Sciatic nerve (tissue), 2 donors: ENCODE measurements at places on chromosomes 16 and 17.

DNA sequence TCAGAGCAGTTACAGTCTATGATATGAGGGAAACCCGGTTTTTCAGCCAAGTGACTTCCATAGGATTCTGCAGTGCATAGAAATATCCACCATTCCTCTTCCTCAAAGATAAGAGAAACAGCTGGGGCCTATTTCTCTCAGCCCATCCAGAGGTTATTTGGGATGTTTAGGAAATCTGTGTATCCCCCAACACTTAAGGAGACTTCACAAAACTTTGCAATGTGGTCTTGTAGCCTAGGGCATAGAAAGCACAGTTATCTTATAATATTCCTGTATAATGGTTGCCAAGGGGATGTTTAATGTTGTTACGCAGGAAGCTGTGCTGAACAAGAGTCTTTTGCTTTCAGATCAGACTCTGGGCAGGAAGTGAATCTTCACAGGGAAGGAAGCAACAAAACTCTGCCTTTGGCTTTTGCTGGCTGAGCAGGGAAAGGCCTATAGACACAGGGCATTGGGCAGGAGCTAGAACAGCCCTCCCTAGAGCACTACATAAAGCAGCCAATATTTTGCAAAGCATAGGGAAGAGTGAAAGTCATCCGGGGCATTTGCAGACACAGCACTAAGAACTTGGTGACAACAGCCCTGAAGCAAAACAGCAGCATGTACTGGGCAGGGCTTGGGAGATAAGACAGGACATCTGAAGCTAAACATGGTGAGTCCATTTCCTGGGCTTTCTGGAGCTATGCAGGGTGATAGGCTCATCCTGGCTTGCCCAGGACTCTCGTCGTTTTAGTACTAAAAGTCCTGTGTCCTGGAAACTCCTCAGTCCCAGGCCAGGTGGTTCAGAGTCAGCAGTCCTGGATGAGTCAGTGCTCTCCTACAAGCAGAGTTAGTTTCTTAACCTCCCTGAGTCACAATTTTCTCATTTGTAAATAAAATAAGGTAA is 18.7 kb upstream of the BEAN1 start:
- DNase-seq = no peak

GRCh38 chr16:13291591-13292333 is 390.4 kb downstream of the SHISA9 start:
- no peak for DNase-seq

GRCh38 chr16:85697431-85697830 is 8.7 kb upstream of the GINS2 start:
- DNase-seq = no peak

DNA sequence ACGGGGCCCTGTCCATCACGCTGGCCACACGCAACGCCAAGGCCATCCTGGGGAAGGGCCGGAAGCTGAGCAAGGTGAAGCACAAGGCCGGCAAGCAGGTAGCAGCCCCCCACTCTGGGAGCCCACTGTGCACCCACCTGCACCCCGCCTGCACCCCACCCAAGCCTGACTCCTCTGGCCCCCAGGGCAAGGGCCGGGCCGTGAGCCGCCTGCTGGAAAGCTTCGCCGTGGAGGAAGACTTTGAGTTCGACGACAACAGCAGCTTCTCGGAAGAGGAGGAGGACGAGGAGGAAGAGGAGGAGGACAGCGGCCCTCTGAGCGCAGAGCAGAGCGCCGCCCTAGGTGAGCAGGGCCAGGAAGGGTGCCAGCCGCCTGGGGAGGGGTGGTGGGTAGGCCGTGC is 54.0 kb downstream of the ACTG1 start:
- DNase-seq = no peak

DNA sequence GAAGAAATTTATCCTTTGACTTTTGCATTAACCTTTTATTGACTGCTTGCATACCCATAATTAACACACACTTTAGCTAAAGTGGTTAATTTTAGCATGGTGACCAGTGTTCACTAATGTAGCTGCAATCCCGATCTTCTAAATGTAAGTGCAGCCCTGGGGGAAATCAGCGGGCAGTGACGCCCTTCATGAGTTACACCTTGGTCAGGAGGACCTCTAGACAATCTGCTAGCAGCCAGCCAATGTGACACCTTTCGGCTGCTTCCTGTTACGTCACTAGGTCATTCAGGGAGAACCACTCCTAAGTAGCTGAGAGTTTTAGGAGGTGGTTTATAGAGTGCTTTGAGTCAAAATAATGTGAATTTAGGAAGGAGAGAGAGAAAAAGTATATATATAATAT is 180.5 kb downstream of the IRX3 start:
- DNase-seq = no peak

DNA sequence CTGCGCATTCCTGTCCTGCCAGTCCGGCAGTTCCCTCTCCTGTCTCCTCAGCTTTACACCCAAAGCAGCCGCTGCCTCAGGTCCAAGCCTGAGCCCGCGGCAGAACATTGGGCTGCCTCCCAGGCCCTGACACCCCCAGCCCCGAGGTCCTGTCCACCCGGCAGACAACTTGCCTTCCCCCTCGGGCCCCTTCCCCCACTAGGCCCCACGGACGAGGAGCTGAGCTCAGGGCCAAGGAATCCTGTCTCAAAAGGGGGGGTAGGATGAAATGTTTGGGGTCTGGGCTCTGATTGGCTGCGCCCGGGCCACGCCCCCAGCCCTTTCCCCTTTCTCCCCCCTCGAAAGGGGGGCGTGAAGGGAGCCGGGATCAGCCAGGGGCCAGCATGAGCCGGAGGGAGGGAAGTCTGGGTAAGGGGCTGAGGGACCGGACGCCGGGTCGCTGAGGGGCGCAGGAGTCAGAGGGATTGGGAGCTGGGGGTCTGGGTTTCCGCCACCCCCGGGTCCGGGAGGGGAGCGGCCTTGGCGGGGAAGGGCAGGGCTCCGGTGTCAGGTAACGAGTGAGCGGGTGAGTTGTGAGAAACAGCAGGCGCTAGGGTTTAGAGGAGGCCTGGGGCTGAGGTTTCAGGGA is at the start of gene CTF1:
TSS of gene CTF1 (plus strand) at position 354 of the 628 bp plus-strand sequence. CDS start at position 384, 30 bp downstream.
- peak; percentile 91 for DNase-seq

DNA sequence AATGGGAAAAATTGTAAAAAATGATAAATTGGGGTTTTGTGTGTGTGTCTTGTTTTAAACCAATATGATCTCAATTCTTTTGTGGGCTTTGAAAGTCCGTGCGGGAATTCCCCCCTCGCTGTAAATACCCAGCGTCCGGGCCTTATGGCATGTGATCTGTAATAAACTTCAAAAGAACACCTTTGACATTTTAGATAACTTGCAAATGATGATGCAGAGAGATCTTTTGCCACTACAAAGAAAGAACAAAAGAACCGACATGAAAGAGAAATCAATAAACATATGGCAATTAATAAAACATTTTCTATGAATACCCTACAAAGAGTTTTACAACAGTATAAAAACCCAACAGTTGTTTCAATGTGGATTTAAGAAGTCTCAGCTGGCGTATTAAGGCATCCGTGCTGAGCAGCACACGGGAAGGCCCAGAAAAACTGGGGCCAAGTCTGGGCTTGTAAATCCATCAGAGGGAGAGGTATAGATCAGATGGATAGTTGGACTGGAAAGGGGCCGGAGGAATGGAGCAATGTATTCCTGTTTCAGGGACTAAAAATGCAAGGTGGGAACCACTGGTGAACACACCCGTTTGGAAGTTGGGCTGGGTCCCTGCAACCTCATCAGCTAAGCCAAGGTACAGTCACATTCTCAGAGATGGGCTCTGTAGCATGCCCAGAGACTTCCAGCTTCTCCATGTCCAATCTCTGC is 115.2 kb downstream of the IRX5 start:
- DNase-seq = no peak

DNA sequence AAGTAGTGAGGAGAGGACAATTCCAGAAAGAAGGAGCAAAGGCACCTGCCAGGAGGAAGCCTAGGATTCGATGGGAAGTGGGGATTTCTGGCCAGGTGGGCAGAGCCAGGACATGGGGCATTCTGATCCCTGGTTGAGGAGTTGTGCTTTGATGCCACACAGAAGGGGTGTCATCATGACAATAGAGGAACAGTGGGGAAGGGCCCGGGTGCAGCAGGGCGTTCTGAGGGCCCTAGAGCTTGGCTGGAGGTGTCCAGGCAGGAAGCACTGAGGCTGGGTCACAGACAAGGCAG is 4.3 kb downstream of the EVPLL start:
- peak; percentile 12 for DNase-seq

GRCh38 chr16:72094266-72094610 is 591 bp downstream of the DHX38 start:
- no peak for DNase-seq

- no peak for DNase-seq
These were observed 29.1 kb downstream of the HS3ST3B1 start for GRCh38 chr17:14329900-14330491.

- DNase-seq = no peak
These were observed 4.5 kb downstream of the TMEM238L start for GRCh38 chr17:10799407-10799806.

DNA sequence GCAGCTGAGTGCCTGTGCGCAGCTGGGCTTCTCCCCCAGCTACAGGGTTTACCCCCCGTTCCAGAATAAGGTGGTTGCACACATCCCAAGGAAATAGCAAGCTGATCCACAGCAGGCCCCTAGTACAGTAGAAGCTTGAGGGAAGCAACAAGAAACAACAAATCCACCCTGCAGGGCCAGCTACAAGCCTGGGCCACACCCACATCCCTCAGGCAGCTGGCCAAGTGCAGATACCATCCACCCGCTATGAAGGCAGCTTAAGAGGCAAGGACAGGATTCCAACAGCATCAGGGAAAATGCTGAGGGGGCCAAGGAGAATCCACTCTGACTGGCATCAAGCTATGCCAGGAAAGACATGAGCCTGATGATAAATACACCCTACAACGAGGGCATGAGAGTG is 66.9 kb upstream of the RCVRN start:
- DNase-seq = peak; percentile 84
